ENCODE measurements at places on chromosomes 3 and 15.

DNA sequence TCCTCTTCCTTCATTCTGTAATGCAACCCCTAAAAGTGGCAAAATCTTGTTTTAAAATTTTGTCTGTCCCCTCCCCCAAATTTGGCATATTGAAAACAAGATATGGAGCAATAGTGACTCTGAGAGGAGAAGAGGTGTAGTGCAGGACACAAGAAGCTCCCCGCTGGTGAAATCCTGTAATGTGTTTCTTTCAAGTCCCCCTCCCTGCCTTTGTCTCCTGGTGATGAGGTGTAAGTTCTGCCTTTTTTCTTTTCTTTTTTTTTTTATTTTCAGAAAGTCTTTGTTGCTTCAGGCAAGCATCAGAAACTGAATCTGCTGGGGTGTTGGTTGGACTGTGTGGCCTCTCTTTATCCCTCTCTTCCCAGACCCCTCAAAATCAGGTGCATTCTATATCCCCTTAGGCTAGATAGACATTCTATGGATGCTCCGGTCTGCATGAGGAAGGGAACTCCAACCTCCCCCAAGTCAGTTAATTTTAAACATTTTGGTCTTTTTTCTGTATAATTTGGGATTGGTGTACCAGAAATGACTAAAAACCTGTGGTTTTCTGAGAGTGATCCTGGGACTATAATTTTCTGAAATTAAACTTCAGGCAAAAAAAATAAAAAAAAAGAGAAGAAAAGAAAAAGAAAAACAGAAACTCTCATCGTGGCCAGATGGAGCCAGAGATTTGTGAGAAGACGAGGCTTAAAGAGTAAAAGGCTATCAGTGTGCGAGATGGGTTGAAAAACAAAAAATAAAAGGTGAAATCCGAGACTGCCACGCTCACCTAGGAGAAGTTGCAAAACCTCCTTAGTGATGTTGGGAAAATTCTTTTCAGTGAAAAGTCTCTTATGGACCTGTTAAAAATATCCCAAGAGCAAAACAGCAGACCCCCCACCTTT lies 21.4 kb downstream of the ACKR2 start:
- DNase-seq = no peak

GRCh38 chr15:77537006-77537405 lies 95.7 kb downstream of the LINGO1 start:
- no peak for DNase-seq

DNA sequence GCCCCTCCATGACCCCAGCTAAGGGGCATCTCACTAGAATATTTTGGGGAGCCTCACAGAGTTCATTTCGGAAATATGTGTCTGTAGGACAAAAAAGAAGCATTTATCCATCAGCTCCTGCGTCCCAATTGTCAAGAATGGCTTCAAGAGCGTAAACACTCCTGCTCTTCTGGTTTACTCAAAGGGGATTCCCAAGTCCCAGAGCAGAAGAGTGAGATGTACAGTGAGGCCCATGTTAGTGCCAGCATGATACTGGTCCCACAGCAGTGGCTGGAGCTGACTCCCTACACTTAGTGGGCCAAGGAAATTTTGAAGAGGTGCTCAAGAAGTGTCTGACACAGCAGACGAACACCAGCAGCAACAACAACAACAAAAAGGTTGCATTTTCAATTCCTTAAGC lies 34.9 kb upstream of the ARL8B start:
- no peak for DNase-seq

GRCh38 chr3:148943506-148944205 lies 47.7 kb upstream of the GYG1 start:
- DNase-seq = peak; percentile 43

GRCh38 chr15:100537331-100537730 lies 8.6 kb upstream of the CERS3 start:
- DNase-seq = no peak
